ENCODE measurements at places on chromosomes 2 and 18. TPM values are rescaled to one million over a fixed set of nuclear protein-coding genes. Genes with fewer than 3 reads are reported as not detected.

GRCh38 chr2:169108099-169108884, 38.9 kb downstream of the DHRS9 start:
- no peak for DNase-seq

Gene OR6B2
- not detected for total RNA-seq

GRCh38 chr2:111669928-111670695, 213.9 kb downstream of the ANAPC1 start:
- DNase-seq: no peak

Gene MC5R
- not detected for total RNA-seq

GRCh38 chr18:62717925-62718800, 2.8 kb downstream of the PHLPP1 start:
- DNase-seq: no peak

GRCh38 chr2:207584952-207585351, 40.2 kb downstream of the METTL21A start:
- no peak for DNase-seq

- DNase-seq: no peak
Observed at GRCh38 chr2:165122521-165122920, 81.3 kb downstream of the SCN3A start.

- DNase-seq: peak; percentile 28
Observed at GRCh38 chr2:108833219-108833618, 46.6 kb downstream of the CCDC138 start.

DNA sequence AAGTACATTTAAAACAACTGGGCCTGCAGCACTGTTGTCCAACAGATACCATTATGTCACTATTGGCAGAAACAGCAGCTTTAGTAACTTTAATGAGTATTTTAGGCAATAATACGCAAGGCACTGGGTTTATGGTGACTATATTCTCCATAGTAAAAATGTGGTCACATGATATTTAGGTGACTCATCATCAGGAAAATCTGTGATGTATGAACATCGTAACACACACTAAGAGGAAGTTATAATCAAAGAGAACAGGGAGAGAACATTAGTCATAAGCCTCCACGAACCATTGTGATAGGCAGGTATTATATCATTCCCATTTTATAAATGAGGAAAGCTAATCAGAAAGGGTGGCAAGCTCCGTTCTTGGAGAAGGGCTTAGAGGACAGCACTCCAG, 36.9 kb downstream of the RAPH1 start:
- peak; percentile 63 for DNase-seq

DNA sequence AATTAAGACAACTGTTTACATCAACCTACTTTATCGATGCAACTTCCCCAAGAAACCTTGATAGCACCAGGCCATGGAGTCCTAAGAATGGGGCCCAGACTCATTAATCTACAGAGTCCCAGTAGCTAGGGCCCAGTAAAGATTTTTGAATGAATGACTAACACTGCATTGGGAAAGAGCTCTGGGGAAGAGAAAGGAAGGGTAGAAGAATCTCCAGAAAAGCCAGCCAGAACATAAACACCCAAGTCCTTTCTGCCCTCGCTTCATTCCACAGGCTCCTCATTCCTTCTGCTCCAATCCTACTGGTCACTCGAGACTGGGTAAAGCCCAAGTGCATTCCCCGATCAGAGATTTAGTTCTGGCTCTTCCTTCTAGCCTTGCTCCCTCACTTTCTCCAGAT, 44.3 kb downstream of the CYRIA start:
- DNase-seq: no peak

Gene RNF152
- 55.2 TPM for total RNA-seq

Gene MALL
- not detected for total RNA-seq

GRCh38 chr2:70978341-70979179, at the start of gene ANKRD53:
TSS of gene ANKRD53 (plus strand) at chr2:70978630. CDS start at chr2:70978646, 16 bp downstream.
- peak; percentile 83 for DNase-seq

GRCh38 chr2:231919341-231920035, 6.7 kb downstream of the NPPC start:
- DNase-seq: no peak

DNA sequence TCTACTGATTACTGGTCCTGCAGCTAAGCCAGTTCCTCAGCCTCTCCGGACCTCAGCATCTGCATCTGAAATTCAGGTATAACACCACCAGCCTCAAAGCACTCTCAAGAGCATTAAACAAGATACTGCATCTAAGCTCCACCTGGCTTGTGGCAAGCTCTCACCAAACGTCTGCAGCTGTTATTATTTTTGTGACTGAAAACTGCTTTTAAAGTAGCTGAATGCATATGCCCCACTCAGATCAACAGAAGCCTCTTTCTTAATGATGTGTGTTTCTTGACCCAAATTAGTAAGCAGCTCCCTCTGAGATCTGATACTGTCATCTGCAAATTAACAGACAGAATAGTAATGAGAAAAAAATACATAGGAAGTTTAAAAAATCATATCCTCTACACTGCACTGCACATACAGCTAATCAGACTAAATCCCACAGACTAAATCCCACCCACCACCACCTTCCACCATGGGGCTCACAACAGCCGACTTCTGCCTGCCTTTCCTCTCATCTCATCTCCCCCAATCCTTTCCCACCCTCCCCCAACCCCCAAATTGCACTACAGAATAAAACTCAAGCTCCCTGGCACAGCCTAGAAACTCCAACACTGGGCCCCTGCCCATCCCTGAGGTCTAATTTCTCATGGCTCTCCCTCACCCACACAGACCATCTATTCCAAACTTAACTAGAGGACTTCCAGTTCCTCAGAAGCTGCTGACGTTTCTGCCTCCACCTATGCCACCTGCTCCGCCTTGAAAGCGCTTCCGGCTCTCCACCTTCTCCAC, 52.9 kb downstream of the TMEM163 start:
- no peak for DNase-seq

- DNase-seq: no peak
Observed at GRCh38 chr2:159065891-159066290, 97.5 kb downstream of the TANC1 start.

DNA sequence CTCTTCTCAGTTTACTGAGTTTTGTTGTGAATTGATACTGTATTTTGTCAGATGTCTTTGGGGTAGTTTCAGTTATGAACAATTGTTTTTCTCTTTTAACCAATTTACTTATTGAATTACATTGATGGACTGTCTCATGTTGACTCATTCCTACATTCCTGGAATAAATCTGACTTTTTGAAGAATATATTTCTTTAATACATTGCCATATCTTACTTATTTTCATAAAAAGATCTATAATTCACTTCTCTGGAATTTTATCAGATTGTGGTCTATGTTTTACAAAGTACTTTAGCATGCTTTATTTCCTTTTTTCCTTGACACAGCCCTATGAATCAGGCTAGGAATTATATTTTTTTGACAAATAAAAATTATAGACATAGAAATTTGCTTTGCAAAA, 268.3 kb downstream of the PLCL1 start:
- DNase-seq: no peak

- DNase-seq: peak; percentile 70
Observed at GRCh38 chr18:59041819-59042815, 97.6 kb upstream of the SEC11C start.

DNA sequence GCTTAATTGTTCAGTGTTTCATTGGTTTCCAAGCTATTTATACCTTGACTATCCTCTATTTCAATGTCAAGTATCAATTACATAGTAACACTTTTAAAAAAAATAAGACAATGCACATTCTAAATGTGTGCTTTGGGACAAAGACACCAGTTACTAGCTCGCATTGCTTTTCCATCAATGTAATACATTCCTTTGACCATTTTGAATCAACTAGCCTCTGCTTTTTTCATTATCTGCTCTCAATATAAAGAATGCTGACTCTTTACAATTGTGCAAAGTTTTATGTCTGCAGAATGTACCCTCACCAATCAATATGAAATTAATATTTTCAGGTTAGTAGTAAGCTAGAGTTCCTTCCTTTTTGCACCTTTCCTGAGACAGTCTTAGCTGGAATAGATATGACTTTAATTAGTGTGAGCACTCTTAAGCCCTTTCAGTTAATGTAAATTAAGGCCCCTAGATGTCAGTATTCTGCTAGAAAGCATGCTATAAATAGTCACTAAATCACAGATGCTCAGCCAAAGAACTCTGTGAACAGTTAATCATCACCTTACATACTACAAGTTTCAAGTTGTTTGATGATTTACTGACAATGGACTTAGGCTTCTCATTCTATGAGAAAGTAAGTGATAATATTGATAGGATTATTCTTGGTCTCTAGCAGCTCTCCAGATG, 413.6 kb downstream of the PTH2R start:
- DNase-seq: peak; percentile 6

DNA sequence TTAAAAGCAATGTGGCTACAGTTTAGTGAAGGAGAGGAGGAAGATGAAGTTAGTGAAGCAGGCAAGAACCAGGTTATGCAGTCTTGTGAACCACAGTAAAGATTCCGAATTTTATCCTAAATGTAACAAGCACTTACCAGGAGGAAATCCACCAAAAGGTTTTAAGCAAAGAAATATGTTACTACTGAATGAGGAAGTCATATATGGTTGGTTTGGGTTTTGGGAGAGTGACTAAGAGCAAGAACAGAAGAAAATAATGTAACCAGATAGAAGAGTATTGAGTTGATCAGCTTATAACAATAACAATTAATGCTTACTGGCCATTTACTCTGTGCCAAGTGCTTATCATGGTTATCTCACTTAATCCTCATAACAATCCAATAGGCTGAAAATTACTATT, 1.9 kb downstream of the USP37 start:
- DNase-seq: no peak

Gene TFPI
- total RNA-seq: 7.5 TPM

DNA sequence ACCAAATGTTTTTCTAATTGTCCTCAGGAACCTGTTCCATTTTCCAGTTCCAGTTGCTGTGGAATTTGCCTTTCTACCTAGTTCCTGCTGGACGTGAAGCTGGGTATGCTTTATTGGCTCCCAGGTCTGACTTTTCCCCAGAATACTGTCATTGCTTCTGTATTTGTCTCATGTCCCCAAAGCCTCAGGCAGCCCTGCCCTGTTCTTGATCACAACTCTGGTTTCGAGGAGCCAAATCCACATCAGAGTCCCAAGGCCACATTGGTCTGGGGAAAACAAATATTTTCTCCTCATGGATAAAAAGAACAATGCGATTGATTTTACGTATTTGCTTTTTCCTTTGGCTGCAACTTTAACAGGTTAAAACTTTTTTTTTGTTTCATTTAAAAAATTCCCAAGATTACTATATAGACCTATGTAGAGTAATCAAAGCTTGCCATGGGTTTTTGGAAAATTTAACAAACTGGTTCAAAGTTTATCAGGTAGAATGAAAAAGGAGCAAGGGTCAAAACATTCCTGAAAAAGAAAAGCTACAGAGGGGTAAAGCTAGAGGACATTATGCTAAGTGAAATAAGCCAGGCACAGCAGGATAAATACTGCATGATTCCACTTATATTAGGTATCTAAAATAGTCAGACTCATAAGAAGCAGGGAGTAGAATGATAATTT, 85.2 kb downstream of the MDH1 start:
- DNase-seq: no peak

GRCh38 chr2:195586062-195586714, 70.8 kb upstream of the SLC39A10 start:
- DNase-seq: no peak

Gene TACR1
- total RNA-seq: 0.14 TPM

Gene PTH2R
- total RNA-seq: not detected

DNA sequence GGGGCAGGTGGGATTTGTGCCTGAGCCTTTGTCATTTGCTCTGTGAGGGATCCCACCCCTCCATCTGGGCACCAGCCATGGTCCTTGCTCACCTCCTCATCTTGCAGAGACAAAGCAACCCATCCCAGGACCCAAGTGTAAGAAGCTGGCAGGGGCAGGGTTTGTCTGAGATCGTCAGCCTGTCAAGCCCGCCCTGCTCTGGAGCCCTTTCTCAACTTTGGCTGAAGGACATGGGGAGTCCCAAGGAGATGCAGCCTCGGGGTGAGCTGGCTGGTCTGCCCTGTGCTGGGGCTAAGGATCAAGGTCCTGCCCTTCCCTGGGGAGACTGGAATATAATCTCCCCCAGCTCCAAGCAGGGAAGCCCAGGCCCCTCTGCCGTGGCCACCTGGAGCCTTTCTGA, 86.0 kb downstream of the CAPN13 start:
- peak; percentile 18 for DNase-seq

Gene GKN2
- 16.5 TPM for total RNA-seq

- DNase-seq: no peak
Observed at GRCh38 chr2:146317959-146318358, 1526.9 kb upstream of the ACVR2A start.

Gene EPB41L3
- 9.8 TPM for total RNA-seq

GRCh38 chr18:9861933-9862332, 23.8 kb upstream of the TXNDC2 start:
- no peak for DNase-seq

Gene EFHD1
- 49.1 TPM for total RNA-seq

Data from stomach (tissue), 19 donors.